ENCODE measurements at places on chromosomes 5 and 9.

- no peak for DNase-seq
Observed at GRCh38 chr5:76351176-76351575, 51.9 kb upstream of the IQGAP2 start.

DNA sequence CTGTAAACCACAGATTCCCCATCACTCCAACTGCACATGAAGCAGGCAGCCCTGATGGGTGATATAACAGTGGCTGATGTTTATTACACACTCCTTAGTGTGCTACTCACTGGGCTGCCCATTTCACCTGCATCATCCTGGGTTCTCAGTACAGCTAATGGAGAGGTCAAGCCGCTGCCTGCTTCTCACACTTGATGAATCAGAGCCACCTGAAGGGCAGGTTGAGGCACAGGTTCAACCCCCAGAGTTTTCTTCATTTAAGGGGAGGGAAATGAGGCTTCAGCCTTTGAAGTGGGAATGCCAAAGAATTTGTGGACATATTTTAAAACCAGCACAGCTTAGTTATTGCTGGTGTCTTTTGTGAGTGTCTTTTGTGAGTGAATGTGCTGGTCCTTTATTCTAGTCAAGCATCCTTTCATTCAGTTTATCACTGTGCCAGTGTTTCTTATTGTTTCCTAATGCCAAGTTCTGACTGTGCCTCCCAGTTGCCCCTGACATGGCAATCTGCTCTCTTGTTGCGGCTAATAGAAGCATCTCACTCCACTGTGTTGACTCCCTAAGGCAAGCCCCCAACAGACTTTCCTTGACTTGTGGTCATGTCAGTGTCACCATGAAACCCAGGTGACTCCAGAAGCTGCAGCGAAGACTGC is 109.2 kb downstream of the FBXL7 start:
- DNase-seq, result no peak

- DNase-seq, result peak; percentile 99
Observed at GRCh38 chr5:135140446-135141204, 106.6 kb upstream of the PITX1 start.

DNA sequence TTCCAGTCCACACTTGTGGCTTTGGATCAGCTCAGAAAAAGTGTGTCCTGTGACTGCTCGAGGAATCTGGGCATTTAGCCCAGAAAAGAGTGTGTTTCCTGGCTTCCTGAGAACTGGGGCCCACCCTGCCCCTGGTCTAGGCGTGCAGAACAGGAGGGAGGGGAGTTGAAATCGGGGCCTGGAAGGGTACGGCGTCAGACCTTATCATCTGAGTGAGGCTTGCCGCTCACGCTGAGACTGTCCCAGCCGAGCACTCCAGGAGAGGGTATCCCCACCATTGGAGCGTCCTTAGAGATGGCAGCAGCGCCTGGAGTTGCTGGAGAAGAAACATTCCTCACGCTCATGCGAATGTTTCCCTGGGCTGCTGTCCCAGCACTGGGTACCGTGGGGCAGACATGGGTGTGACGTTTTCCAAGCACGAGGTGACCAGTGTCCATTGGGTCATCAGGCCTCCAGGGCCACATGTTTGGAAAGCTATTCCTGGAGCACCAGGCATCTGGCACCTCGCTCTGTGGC is 22.5 kb downstream of the NEK6 start:
- DNase-seq, result peak; percentile 54

DNA sequence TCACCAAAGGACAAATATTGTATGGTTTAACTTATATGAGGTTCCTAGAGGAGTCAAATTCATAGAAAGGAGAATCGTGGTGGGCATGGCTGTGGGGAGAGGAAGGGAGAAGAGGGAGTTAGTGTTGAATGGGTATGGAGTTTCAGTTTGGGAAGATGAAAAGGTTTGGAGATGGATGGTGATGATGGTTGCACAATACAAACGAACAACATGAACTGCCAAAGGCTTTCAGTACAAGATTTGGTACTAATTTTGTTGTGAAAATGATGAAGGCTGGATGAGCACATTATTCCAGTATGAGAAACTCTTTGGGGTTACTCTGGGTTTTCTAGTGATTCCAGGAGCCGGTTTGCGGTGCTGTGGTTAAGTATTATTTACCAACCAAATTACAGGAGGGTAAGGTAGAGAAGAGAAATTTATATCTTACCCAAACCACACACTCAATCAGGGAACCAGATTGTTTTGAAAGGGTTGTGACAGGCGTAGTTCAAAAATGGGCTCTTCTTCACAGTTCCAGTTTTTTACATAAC is 112.0 kb upstream of the TBC1D2 start:
- DNase-seq, result no peak

DNA sequence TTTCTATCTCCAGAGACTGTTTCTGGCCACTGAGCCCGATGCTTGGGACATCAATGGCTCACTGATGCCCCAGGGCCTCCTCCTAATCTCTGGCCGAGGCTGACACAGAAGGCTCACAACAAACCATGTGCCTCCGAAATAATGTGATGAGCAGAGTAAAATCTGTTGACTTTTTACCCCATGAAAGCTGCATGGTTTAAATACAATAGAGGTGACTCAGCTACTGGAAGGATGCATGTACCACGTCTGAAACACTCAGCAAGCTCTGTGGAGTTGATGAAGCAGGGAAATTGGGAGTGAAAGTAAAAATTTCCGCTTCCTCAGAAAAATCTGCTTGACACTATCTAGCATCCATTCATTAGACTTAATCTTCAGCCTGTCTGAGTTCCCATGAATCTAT is 111.1 kb upstream of the EQTN start:
- peak; percentile 77 for DNase-seq

DNA sequence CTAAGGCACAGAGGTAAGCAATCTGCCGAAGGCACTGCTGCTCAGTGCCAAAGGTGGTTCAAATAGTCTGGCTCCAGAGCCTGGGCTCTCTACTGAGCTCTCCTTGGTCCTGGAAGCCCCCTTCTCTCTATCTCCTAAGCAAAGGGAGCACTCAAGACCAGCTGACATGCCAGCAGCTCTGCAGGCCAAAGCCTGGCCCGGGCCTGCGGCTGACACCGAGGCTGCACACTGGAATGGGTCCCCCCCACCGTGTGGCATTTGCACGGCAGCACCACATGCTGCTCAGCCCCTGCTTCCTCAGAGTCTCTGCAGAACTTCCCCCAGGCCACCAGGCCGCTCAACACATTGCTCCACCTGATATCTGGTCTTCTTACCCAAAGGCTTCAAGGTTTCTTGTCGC is 57.8 kb upstream of the GOLPH3 start:
- no peak for DNase-seq

DNA sequence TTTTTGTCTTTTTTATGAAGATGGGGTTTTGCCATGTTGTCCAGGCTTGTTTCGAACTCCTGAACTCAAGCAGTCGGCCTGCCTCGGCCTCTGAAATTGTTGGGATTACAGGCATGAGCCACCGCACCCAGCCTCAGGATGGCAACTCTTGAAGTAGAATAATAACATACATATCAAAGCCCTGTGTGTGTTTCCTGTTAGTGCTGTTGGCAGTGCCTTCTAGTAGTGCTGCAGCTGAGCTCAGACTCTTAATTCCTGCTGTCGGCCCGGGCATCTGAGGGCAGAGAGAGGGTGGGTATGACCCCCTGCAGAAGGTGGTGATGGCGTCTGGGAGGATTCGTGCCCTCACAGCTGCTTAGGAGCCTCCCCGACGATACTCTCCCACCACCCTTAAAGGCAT is 227.2 kb downstream of the PDZD2 start:
- no peak for DNase-seq

DNA sequence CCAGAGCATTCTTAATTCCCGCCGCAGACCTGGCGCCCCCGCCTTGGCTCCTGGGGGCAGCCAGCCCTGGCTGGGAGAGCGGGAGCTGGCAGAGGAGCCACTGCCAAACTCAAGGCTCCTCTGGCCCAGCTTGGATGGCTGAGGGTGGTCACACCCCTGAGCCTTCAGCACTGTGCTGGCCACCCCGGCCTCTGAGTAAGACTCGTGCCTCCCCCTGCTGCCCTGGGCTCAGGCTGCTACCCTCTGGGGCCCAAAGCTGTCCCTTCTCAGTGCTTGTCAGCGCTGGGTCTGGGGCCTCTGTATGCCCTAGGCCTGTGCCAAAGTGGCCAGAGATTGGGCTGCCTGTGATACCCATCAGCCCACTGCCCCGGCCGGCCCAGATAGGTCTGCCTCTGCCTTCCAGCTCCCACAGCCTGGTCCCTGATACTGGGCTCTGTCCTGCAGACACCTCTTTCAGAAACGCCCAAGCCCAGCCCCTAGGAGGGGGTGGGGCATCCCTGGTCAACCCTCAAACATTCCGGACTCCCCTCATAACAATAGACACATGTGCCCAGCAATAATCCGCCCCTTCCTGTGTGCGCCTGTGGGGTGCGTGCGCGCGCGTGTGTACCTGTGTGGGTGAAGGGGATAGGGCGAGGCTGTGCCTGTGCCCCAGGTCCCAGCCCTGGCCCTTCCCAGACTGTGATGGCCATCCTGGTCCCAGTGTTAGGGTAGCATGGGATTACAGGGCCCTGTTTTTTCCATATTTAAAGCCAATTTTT is 4.4 kb upstream of the PRR7 start:
- DNase-seq, result no peak

- peak; percentile 87 for DNase-seq
Observed at GRCh38 chr5:172361566-172362238, 78.1 kb upstream of the UBTD2 start.

- DNase-seq, result no peak
Observed at GRCh38 chr9:78118742-78119473, 87.3 kb upstream of the GNAQ start.
